Ovary (tissue), 10 donors: ENCODE measurements at places on chromosomes 11 and 22. TPM values are rescaled to one million over a fixed set of nuclear protein-coding genes. Genes with fewer than 3 reads are reported as not detected.
A peak's percentile ranks its signal among the peaks of the same experiment; 100 is the strongest.

The BBOX1 gene
- total RNA-seq: 0.25 TPM

The CHRM4 gene
- total RNA-seq: not detected

The PAMR1 gene
- total RNA-seq: 4.8 TPM

The SCN2B gene
- 0.12 TPM for total RNA-seq

The DMC1 gene
- 12.2 TPM for total RNA-seq

The ALG8 gene
- total RNA-seq: 37.2 TPM

The OR8D1 gene
- total RNA-seq: not detected

The MPST gene
- 178 TPM for total RNA-seq

DNA sequence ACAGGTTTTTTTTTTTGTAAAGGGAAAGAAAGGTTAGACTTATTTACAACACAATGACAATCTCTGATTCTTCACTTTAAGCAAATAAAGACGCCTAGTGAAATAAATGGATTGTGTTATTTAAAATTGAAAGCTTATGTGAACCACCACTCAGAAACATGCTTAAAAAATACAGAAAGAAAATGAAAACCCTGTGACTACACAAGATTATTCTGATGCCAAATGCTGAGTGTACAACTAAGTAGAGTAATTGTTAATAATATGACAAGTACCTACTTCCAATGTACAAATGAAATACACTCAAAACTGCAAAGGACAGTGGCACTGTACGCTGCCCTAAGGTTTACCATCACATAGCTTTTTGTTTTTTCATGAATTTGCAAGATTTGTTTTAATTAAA, 1.0 kb downstream of the BLID start:
- H3K36me3 ChIP-seq: no peaks in the 10 kb centered on the region
- no peak for DNase-seq
- peaks cover 1% of the 10 kb centered on the region for H3K4me1 ChIP-seq
- no peak overlapping the region for H3K4me3 ChIP-seq

DNA sequence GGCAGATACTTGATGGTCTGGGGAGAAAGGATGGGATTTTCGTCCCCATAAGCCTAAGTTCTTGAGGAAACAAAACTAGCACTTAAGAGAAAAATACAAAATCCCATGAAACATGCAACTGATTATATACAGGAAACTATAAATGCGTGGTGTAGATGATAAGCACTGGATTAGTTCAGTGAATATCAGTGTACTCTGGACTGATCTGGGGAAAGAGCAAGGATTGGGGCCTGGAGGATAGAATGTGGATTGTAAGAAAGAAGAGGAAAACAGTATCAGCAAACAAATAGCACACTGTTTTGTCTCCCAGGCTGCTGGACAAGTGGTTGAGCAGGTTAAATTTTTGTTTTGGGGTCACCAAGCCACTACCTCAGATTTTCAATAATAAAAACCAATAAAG, 49.8 kb downstream of the DCUN1D5 start:
- no peaks in the 10 kb centered on the region for H3K27me3 ChIP-seq
- no peak for DNase-seq
- H3K36me3 ChIP-seq: no peaks in the 10 kb centered on the region
- H3K4me3 ChIP-seq: no peak overlapping the region
- H3K4me1 ChIP-seq: no peaks in the 10 kb centered on the region

DNA sequence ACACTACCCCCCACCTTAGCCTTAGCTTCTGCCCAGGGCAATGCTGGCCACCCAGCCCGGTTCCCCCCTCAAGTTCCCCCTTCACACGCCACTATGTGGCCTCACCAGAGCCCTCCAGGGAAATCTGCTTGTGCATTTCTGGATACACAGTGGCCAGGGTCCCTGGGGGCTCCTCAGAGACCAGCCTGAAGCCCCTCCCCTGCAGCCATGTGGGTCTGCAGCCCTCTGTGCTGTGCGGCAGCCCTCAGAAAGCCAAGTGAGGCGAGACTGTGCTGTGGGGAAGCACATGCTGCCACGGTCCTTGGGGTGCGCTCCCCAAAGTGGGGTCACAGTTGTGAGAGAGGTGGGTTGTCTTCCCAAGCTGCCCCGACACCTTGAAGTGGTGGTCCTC, 2.1 kb upstream of the PLXNB2 start:
- H3K4me1 ChIP-seq: peaks cover 18% of the 10 kb centered on the region
- no peaks in the 10 kb centered on the region for H3K36me3 ChIP-seq
- H3K27ac ChIP-seq: peak overlapping the region; percentile 57
- no peak overlapping the region for H3K4me3 ChIP-seq
- H3K27me3 ChIP-seq: no peaks in the 10 kb centered on the region

DNA sequence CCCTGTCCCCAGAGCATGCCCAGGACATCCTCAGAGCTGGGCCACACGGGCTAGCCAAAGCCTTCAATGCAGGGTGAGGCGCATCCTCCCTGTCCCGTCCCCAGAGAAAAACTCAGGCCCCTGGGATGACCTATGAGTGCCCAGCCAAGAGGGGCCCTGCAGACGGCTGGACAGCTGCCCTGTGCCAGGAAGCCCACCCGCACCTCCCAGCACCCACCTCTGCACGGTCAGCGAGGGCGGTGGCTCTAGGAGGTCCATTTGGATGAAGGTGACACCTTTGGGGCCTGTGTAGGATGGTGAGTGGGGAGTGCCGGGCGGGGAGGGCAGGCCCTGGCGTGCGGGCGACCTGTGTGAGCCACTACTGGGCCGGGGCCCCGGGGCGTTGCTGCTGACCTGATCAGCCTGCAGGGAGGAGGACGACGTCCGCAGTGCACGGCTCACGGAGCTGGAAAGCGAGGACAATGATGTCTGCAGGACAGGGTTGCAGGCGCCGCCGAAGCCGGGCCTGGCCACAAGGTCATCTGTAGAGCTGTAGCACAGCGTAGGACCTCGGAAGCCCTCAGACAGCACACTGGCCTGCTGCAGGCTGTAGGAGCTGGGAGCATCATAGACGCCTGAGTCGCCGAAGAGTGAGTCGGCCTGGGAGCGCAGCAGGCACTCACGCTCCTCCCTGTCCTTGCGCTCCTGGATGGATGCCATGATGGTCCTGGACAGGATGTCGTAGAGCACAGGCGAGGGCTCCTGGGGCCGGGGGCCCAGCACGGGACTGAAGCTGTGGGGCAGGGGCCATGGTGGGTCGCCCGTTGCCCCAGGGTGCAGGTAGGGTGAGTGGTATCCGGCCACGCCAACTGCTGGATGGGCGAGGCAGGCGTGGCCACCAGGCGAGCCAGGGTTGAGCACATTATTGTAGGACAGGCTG, 180.5 kb downstream of the IGLL1 start:
- no peak overlapping the region for H3K27ac ChIP-seq
- no peak overlapping the region for H3K4me3 ChIP-seq
- peaks cover 8% of the 10 kb centered on the region for H3K4me1 ChIP-seq
- DNase-seq: peak; percentile 51

DNA sequence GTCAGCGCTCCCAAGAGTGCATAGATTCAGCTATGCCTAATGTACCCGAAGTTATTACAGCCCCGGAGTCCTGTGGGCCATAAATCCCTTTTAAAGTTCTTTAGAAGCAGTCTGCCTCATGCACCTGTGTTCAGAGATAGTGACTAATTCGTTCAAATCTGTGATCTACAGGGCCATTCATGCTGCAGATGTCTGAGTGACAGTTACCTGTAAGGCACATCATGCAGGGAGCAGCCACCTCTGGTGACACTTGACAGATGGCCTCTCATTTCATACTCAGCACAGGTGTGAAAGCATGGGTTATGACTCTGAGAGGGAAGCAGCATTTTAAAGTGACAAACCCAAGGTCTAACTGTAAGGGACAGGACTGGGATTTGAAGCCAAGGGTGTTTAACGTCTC, 2.4 kb upstream of the E2F8 start:
- H3K4me1 ChIP-seq: peaks cover 8% of the 10 kb centered on the region
- no peaks in the 10 kb centered on the region for H3K27me3 ChIP-seq
- H3K36me3 ChIP-seq: no peaks in the 10 kb centered on the region

DNA sequence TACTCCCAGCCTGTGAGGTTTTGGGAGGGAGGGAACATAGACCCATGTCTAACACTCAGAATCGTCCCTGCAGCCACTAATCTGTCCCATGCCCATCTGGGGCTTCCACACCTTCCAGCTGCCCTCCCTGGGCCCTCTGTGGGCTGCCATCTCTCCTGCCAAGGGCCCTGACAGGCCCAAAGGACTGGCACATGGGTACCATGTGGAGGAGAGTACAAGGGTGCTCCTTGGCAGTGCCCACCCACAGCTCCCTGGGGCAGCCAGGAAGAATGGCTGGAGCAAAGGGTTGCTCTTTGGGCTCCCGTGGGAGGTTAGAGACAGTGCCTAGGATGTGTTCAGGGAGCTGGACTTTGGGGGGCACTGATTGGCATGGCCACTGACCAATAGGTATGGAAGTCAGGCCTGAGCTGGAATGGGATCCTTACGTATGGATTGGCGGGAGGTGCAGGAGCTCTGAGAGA, 56.8 kb downstream of the CD82 start:
- H3K4me1 ChIP-seq: no peaks in the 10 kb centered on the region
- no peak overlapping the region for H3K4me3 ChIP-seq
- H3K36me3 ChIP-seq: no peaks in the 10 kb centered on the region
- no peak overlapping the region for H3K27ac ChIP-seq
- DNase-seq: peak; percentile 25
- no peaks in the 10 kb centered on the region for H3K27me3 ChIP-seq

DNA sequence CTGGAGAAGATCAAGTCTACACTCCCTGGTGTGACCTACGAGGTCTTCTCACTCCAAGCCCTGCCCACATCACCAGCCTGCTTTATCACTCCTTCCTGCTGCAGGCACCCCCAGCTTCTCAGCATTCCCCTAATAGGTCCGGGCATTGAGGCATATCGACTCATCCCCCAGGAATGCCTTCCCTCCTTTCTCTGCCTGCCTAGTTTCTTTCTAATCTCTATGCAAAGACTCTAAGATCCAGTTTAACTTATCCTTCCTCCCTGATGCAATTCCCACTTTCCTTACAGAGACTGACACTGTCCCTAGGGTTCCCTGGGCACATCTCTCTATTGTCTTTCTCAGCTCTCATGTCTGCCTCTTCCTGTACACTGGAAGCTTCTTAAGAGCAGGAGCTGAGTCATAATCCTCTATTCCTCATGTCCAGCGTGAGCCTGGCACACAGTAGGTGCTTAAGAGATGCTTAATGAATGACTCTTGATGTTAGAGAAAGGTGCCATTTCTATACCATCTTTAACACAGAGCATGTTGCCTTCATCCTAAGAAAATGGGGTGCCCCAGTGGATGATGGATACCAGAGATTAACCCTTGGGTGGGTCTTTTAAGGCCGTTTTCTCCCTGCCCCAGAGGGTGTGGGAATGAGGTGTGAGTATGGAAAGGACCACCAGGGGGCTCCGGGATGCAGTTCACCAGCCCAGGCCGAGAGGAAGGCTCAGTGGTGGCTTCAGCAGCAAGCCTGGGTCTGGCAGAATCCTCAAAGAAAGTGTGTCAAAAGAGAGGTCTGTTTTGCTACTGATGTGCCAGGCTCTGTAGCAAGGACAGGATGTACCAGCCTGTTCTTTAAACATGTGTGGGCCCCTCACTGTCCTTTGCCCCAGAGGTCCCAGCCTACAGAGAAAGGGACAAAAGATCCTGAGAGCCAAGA, 34.7 kb downstream of the PARVA start:
- DNase-seq: peak; percentile 71
- H3K27me3 ChIP-seq: no peaks in the 10 kb centered on the region
- no peak overlapping the region for H3K4me3 ChIP-seq
- no peak overlapping the region for H3K27ac ChIP-seq
- H3K36me3 ChIP-seq: no peaks in the 10 kb centered on the region
- peaks cover 28% of the 10 kb centered on the region for H3K4me1 ChIP-seq

- no peaks in the 10 kb centered on the region for H3K27me3 ChIP-seq
- no peak overlapping the region for H3K27ac ChIP-seq
- peaks cover 10% of the 10 kb centered on the region for H3K4me1 ChIP-seq
- H3K36me3 ChIP-seq: no peaks in the 10 kb centered on the region
- H3K4me3 ChIP-seq: no peak overlapping the region
Observed at GRCh38 chr11:64255135-64256128, 4.1 kb downstream of the PLCB3 start.

- H3K27ac ChIP-seq: no peak overlapping the region
- H3K4me3 ChIP-seq: no peak overlapping the region
- H3K4me1 ChIP-seq: no peaks in the 10 kb centered on the region
- no peaks in the 10 kb centered on the region for H3K27me3 ChIP-seq
Observed at GRCh38 chr11:9868641-9869040, 204.8 kb downstream of the SWAP70 start.

DNA sequence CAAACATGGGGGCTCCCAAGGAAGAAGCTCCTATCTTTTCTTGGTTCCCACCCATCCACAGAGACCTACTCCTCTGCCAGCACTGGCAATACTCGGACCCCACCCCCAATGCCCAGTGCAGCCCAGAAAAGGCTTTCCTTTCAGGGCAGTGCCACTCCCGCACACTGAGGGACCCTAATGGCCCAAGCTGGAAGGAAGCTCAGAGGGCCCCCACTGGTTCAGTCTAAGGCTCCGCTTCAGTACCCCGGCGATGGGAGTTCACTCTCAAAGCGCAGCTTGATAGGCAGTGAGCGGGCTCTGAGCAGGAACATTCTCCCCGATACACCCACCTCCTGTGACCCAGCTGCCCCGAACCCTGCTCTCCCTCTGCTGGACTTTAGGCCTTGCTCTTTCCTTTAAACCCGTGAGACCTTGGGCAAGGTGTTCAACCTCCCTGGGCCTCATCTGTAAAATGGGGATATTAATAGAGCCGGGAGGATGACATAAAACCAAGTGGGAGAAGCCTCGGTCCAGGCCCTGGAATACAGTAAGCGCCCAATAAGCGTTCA, 48.4 kb downstream of the CHRDL2 start:
- H3K27ac ChIP-seq: peak overlapping the region; percentile 0
- H3K27me3 ChIP-seq: no peaks in the 10 kb centered on the region

- no peaks in the 10 kb centered on the region for H3K36me3 ChIP-seq
- H3K27me3 ChIP-seq: no peaks in the 10 kb centered on the region
- no peak for DNase-seq
- H3K27ac ChIP-seq: no peak overlapping the region
- H3K4me3 ChIP-seq: no peak overlapping the region
Observed at GRCh38 chr11:117970400-117971024, 15.7 kb upstream of the IL10RA start.

DNA sequence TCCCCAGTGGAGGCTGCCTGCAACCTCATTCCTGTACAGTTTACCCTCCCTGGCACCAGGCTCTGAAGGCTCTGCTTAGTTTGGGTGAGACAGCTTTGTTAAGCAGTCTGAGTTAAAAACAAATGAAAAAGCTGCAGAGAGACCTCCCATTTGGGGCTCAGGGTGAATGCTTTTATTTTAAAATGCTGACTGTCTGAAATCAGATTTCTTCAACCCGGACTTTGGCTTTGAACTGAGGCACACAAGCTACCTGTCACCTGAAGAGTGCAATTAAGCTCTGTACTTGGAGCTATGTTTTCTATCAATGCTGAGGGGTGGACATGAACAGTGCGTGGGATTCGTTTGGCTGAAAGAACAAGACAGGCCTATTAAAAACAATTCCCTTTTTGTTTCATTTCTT, 217.5 kb upstream of the SORL1-AS1 start:
- no peaks in the 10 kb centered on the region for H3K36me3 ChIP-seq
- peaks cover 5% of the 10 kb centered on the region for H3K4me1 ChIP-seq
- no peak overlapping the region for H3K27ac ChIP-seq
- no peak for DNase-seq
- no peaks in the 10 kb centered on the region for H3K27me3 ChIP-seq
- no peak overlapping the region for H3K4me3 ChIP-seq

- no peaks in the 10 kb centered on the region for H3K27me3 ChIP-seq
- no peak overlapping the region for H3K4me3 ChIP-seq
- no peaks in the 10 kb centered on the region for H3K36me3 ChIP-seq
Observed at GRCh38 chr11:22234743-22235142, 41.9 kb downstream of the ANO5 start.

GRCh38 chr11:67626970-67627369, 2.8 kb downstream of the NUDT8 start:
- no peak overlapping the region for H3K27ac ChIP-seq
- no peaks in the 10 kb centered on the region for H3K36me3 ChIP-seq
- H3K4me1 ChIP-seq: peaks cover 5% of the 10 kb centered on the region
- no peak for DNase-seq
- no peaks in the 10 kb centered on the region for H3K27me3 ChIP-seq
- H3K4me3 ChIP-seq: no peak overlapping the region
